Urothelium cell line (cell line): ENCODE measurements at places on chromosomes 11 and 22.

GRCh38 chr22:46068593-46069491 is 81.5 kb upstream of the PPARA start:
- DNase-seq: peak; percentile 51

- DNase-seq: no peak
Measured at GRCh38 chr11:11347592-11347991, 5.5 kb downstream of the CSNK2A3 start.

- no peak for DNase-seq
Measured at GRCh38 chr11:71301858-71302533, 49.6 kb upstream of the SHANK2 start.

DNA sequence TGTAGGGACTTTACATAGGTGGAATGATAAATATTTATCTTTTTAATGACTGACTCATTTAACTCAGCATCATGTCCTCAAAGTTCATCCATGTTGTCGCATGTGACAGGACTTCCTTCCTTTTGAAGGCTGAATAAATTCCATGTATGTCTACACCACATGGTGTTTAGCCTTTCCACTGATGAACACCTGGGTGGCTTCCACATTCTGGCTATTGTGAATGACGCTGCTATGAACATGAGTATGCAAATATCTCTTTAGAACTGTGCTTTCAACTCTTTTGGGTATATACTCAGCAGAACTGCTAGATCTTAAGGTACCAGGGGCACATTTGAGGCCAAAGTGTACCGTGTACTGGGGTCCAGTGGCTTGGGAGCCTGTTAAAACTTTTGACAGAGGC is 24.1 kb downstream of the LARGE1 start:
- DNase-seq: no peak

- DNase-seq: no peak
Measured at GRCh38 chr22:32422062-32422461, 10.0 kb upstream of the RTCB start.

- peak; percentile 26 for DNase-seq
Measured at GRCh38 chr11:22787551-22788162, 41.9 kb downstream of the SVIP start.

DNA sequence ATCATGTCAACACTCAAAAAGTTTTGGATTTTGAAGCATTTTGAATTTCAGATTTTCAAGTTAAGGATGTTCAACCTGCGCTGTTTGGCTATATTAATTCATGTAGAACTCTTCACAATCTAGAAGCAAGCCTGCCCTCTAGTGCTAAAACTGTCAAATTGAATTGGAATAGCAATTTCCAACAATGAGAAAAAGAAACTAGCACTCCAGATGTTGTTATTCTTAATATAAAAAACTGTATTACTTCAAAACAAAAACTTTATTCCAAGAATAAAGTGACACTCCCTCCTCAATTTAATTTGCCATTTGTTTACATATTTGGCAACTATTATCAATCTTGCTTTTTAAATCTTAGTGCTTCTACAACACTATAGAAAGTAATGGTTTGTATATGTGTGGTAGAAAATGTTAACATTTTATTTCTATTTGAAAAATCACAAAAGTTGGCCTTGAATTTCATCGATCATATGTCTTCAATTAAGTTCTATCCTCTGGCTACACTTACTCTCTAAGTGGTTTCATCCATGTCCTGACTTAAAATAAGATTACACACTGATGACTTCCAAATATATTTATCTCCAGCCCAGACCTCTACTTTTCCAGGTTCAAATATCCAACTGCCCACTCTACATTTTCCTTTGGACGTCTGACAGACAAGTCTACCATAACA is 36.6 kb downstream of the DCUN1D5 start:
- DNase-seq: peak; percentile 15

DNA sequence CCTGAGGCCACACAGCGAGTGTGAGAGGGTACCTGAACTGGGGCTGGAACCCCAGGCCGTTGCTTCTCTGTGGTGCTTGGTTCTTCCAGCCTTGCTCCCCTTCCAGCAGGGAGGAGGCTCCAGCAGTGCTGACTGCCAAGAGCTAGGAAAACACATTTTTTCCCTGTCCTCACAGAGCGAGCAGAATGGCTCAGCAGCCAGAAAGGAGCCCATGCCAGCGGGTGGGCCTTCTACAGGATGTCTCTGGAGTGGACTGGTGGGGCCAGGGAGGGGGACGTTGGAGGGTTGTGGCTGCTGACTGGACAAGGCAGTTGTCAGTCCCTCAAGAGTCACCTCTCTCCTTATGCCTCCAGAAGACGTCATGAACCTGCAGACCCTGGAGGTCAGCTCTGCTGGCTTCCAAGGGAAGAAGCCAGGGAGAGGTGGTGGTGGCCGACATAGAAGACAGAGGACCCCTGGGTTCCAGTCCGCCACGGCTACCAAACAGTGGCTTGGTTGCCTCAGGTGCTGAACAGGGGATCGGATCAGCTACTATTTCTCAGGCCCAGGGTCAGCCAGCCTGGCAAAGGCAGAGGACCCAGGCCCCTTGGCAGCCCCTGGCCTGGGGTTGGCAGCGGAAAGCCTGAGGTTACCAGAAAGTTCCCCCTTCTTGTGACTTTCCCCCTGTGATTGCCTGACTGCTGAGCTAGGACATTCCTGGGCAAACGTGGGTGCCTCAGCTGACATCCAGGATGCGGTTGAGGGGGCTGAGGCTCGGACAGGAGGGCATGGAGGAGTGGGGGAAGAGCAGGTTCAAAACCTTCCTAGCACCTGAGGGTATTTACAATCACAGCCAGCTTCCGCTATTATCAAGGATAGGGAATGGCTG is 3.7 kb downstream of the MAFF start:
- no peak for DNase-seq

GRCh38 chr11:111063726-111064517 is 181.6 kb upstream of the POU2AF2 start:
- DNase-seq: no peak

- DNase-seq: no peak
Measured at GRCh38 chr22:20794650-20795413, 20.9 kb downstream of the SERPIND1 start.
